ENCODE measurements at places on chromosomes 12 and 14.

- DNase-seq: no peak
Observed at GRCh38 chr14:33999771-34000291, 49.0 kb upstream of the EGLN3 start.

DNA sequence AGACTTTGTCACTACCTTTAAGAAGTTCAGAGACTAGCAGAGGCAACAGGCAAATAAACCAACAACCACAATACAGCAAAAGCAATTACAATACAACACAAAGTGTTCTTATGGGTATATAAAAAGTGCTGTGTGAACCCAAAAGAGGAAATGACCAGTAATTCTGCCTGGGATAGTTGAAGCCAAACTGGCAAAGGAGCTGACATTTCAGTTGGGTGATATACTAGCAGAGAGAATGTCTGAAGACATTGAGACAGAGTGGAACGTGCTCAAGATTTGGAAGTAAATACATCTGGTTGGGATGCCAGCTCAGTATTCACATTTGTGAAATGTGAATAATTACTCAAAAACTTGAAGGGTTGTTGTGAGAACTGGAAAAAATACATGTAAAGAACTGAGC, 80.6 kb upstream of the GTF2A1 start:
- no peak for DNase-seq

DNA sequence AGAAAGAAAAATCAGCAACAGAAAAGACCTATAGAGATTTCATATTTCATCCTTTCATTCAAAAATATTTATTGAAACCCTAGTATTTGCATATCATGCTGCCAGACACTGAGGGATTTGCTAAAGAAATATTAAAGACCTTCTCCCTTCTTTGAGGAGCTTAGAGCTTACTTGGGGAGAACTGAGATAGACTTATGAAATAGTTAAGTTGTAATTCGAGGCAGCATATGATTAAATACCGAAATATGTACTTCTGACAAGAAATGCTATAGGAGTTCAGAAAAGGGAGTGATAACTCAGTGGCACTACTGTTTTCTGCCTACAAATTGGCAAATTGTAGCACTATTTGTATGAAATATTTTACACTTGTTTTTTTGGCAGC, 59.1 kb downstream of the PLXNC1 start:
- DNase-seq: no peak

- DNase-seq: no peak
Observed at GRCh38 chr12:130214686-130215395, 52.6 kb downstream of the FZD10 start.

- DNase-seq: no peak
Observed at GRCh38 chr14:92581966-92582566, 68.5 kb downstream of the RIN3 start.

DNA sequence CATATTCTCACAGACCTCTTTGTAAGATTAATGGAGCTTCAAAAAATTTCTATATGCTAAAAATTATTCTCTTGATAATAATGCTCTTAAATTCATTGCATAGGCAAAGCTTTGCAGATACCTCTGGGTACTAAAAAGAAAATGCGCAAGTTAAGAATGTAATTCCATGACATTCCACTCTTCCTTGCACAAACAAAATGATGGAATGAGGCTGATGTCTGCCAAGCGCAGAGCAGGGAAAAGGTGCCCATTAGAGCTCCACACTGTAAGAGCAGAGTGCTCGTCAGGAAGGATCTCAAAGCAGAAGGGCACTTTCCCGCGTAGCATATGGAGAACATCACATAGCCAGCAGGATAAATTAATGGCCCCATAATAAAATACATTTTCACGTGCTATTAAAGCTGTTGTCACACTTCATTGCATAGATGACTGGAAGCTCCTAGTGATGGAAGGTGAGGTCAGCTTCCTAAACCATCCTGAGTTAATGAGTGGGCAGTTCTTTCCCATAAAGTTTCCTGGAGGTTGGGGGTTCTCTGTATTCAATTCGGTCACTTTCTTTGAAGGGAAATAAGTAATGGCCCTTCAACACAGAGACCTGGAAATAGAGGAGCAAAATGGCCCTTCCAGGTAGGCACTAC, 1058.9 kb downstream of the GALC start:
- no peak for DNase-seq

DNA sequence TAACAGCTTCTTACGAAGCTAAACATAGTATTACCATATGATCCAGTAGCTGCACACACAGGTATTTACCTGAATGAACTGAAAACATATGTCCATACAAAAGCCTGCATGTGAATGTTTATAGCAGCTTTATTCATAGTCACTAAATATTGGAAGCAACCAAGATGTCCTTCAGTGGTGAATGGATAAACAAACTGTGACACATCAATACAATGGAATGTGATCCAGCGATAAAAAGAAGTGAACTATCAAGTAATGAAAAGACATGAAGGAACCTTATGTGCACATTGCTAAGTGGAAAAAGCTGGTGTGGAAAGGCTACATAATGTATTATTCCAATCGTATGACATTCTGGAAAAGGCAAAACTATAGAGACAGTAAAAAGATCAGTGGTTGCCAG, 38.1 kb upstream of the JDP2 start:
- DNase-seq: no peak

- DNase-seq: no peak
Observed at GRCh38 chr12:129381715-129382114, 522.1 kb downstream of the TMEM132D start.

- no peak for DNase-seq
Observed at GRCh38 chr12:88339254-88339949, 197.3 kb downstream of the TMTC3 start.

Data from NCI-H1092 treated with DMSO at 0.1 percent for 48 hours (cell line).